ENCODE measurements at places on chromosomes 3 and 15.

DNA sequence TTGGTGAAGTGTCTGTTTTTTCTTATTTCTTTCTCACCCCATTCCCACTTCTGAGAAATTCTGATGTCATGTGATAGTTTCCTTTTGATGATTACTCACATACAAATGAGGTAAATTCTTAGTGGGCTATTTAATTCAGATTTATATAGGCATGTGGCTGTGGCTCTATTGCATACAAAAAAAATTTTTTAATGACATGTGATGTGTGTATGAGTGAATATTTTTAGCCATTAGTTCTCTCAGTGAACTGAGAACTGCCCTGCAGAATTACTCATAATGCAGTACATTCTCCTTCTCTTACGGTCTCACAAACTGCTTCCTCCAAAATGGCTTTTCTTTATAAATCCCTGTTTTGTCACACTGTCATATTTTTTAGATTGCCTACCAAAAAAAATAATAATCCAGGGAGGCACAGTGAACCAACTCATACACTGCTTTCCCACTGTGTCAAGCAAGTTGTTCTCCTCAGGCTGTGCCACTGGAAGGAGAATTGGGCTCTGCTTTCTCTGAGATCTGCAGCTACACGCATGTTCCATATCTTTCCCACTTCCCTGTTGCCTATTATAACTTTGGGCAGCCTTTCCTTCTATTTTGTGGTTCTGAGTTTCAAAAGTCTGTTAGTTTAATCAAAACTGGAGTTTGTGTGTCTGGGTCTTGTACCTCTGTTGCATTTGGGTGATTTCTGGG is 415.7 kb upstream of the THBS1 start:
- no peak for DNase-seq

DNA sequence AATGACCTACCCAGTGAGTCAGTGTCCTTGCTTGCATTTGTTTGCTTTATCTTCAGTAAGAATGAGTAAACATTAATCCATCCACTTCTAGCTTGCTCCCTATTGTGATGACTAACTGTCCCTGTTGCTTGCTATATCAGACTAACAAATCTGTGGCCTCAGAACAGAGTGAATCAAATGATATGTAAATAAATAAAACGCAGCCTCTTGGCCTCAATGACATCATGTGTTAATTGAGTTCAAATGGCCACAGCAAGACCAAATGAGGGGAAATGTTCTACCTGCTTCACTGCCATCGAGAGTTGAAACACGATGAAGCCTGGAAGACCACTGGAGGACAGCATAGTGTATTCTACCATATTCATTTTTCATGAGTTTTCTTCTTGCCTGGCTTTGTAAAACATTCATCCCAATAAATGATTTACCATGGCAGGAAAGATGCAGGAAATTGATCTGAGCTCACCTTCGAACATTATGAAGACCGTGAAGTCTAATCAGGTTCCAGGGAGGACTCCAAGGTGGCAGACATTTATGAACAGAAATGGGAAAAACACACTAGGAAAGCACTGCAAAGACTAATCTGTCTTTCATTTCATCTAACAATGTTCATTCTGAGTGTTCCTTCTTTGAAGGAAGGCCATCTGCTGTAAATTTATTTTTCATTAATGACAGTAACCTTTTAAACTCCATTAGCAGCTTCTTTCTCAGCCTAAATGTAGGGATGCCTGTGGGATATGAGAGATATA is 1144.5 kb downstream of the TUSC7 start:
- no peak for DNase-seq

GRCh38 chr15:39585389-39585841 is 4.5 kb downstream of the THBS1 start:
- DNase-seq, result no peak

DNA sequence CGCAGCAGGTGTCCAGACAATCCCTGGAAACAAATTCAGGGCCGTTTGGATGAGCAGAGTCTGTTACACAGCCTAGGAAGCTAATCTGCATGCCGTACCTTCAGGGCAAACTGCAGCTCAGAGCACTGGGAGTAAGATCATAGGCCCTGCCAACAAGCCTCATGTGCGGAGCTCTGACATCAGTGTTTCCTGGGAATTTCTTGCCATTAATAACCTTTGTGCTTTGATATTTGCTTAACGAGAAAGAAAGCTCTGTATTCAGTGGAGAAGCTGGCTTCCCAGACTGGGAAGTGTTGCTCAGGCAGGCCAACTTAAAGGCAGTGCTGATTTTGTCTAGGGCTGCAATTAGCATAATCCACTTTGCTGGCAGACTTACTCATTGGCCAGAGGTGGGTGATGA is 116.1 kb upstream of the KLHL25 start:
- no peak for DNase-seq

DNA sequence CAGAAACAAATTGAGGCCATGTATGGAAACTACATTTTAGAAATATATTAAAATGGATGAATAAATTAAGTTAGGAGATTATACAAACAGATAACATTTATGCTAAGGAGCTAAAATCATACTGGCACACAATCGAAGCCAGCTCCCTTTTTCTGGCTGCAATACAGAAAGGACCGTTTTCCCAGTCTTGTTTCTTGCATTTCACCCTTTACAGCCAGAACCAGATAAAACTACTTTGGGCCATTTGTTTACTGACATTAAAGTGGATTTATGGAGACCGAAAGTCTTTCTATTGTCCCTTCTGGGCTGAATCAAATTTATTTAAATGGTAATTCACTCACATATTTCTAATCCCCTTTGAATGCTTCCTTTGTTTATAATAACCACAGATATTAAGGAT is 50.1 kb upstream of the CNTN3 start:
- no peak for DNase-seq

GRCh38 chr15:77650265-77650664 is 17.6 kb upstream of the LINGO1 start:
- no peak for DNase-seq

DNA sequence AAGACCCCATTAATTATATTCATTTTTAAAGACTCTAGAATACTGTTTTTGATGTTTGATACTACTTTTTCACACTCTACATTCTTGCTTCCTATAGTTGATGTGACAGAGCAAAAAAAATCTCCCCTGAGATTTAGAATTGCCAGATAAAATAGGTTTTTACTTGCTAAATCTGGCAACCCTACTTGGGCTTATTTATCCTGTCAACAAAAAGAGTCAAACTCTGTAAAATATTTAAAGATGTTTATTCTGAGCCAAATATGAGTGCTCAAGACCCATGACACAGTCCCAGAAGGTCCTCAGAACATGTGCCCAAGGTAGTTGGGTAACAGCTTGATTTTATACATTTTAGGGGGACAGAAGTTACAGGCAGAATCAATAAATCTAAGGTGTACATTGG is 72.3 kb downstream of the DAPK2 start:
- DNase-seq, result no peak
